ENCODE measurements at places on chromosomes 12 and 14.
A peak's percentile ranks its signal among the peaks of the same experiment; 100 is the strongest.

GRCh38 chr14:46048127-46048526 lies 603.5 kb downstream of the RPL10L start:
- H3K4me3 ChIP-seq: no peak overlapping the region
- H3K36me3 ChIP-seq: no peaks in the 10 kb centered on the region
- no peak overlapping the region for H3K27ac ChIP-seq

- peaks cover 13% of the 10 kb centered on the region for H3K4me1 ChIP-seq
- no peak for DNase-seq
- H3K27ac ChIP-seq: no peak overlapping the region
Observed at GRCh38 chr12:54395545-54395944, 11.0 kb upstream of the ZNF385A start.

DNA sequence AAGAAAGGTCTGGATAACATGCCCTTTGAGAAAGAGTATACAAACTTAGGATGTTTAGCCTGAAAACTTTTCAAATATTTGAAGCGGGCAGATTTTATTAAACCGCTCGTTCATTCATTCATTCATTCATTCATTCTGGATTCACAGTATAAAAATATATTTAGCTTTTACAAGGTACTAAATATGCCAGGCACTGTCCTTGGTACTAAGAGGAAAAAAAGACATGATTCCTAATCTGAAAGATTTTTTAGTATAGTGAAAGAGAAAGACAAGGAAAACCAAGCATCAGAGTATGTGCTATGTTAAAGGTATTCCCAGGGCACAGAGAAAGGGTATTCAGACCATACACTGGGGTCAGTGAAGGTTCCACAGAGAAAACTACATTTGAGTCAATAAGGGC lies 299.7 kb downstream of the BCAT1 start:
- H3K4me1 ChIP-seq: no peaks in the 10 kb centered on the region
- no peak overlapping the region for H3K27ac ChIP-seq
- H3K4me3 ChIP-seq: no peak overlapping the region
- DNase-seq: no peak
- H3K36me3 ChIP-seq: no peaks in the 10 kb centered on the region

- DNase-seq: no peak
- no peak overlapping the region for H3K27ac ChIP-seq
- peaks cover 26% of the 10 kb centered on the region for H3K27me3 ChIP-seq
- H3K36me3 ChIP-seq: no peaks in the 10 kb centered on the region
Observed at GRCh38 chr14:22978487-22978837, 3.9 kb downstream of the AJUBA start.

DNA sequence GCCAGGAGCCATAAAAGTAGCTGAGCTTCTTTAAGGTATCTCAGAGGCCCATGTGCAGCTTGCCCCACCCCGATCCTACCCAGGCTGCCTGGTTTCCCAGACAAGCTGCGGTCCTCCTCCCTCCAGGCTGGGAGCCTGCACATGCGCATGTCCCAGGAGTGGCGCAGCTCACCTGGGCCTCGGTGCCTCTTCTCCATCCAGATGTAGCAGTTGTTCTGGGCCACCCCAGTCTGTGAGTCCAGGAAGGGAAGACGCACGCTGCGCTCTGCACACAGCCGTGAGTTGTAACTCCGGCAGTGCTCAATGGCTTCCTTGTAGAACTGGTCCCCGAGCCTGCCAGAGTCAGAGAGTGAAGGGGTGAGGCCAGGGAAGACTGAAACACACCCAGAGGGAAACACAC lies 122.3 kb downstream of the DPF3 start:
- H3K27me3 ChIP-seq: peaks cover 7% of the 10 kb centered on the region
- DNase-seq: no peak
- no peak overlapping the region for H3K27ac ChIP-seq
- H3K36me3 ChIP-seq: peaks cover 3% of the 10 kb centered on the region
- H3K4me3 ChIP-seq: no peak overlapping the region

GRCh38 chr14:65167072-65167645 lies 64.8 kb upstream of the MAX start:
- DNase-seq: peak; percentile 25
- H3K27me3 ChIP-seq: no peaks in the 10 kb centered on the region
- H3K4me3 ChIP-seq: no peak overlapping the region
- H3K27ac ChIP-seq: no peak overlapping the region
- peaks cover 37% of the 10 kb centered on the region for H3K4me1 ChIP-seq
